Endothelial cell (in vitro differentiated cells): ENCODE measurements at places on chromosomes 11 and 22.

DNA sequence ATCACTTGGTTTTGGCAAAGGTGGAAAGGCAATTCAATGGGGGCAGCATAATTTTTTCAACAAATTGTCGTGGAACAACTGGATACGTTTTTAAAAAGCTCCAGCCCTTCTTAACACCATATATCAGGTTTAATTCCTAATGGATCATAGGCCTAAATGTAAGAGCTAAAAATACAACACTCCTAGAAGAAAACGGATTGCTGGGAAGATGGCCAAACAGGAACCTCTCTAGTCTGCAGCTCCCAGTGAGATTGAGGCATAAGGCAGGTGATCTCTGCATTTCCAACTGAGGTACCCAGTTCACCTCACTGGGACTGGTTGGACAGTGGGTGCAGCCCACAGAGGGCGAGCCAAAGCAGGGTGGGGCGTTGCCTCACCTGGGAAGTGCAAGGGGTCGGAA is 32.4 kb upstream of the SCGB1D1 start:
- DNase-seq, result no peak

- DNase-seq, result peak; percentile 30
Observed at GRCh38 chr11:61007956-61008896, 36.7 kb downstream of the CD6 start.

- no peak for DNase-seq
Observed at GRCh38 chr11:117045196-117045595, 53.0 kb downstream of the SIK3 start.

DNA sequence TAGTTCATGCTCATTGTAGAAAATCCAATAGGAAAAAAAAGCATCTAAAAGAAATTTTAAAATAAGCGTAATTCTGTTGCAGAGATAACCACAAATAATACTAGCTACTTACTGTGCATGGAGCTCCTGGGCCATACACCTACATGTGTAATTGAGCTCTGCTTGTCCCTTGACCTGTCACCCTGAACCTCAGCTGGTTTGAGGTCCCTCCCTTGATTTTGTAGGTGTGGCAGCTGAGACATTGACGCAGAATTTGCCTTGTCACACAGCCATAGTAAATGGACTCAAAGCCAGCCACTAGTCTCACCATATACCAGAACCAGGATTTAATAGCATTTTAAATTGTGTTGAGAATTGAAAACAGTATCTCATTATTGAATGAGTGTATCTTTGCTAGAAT is 135.3 kb downstream of the MORC2 start:
- no peak for DNase-seq

GRCh38 chr11:44767421-44767820 is 40.7 kb downstream of the TSPAN18 start:
- no peak for DNase-seq

- DNase-seq, result no peak
Observed at GRCh38 chr11:18987454-18988231, 48.4 kb upstream of the MRGPRX1 start.
